ENCODE measurements at places on chromosomes 13 and 19. TPM values are rescaled to one million over a fixed set of nuclear protein-coding genes. Genes with fewer than 3 reads are reported as not detected.

Gene SHC2
- total RNA-seq: 8.9 TPM

Gene FAM216B
- 0.74 TPM for total RNA-seq

Gene GIPR
- 0.25 TPM for total RNA-seq

Gene FXYD7
- 10.1 TPM for total RNA-seq

Gene TMEM238
- total RNA-seq: not detected

Gene PTPRH
- total RNA-seq: not detected

Gene CD22
- total RNA-seq: not detected

Gene ZNF560
- total RNA-seq: 0.49 TPM

Gene FUT6
- total RNA-seq: not detected

Gene KMT5C
- 5.9 TPM for total RNA-seq

Gene ZNF208
- total RNA-seq: 23.4 TPM

Gene FAAP24
- total RNA-seq: 1.5 TPM

Gene ADPRHL1
- 0.74 TPM for total RNA-seq

Gene KLK14
- not detected for total RNA-seq

Gene LRRC63
- 1.7 TPM for total RNA-seq

Gene ZNF581
- 6.9 TPM for total RNA-seq

Gene LIG4
- 13.8 TPM for total RNA-seq

Gene ZNF492
- total RNA-seq: 1.5 TPM

Gene RNU6-9
- total RNA-seq: not detected

Gene ITPKC
- total RNA-seq: 7.4 TPM

Gene SHISA7
- 7.1 TPM for total RNA-seq

Gene ZNF724
- total RNA-seq: 10.6 TPM

Gene FLT3LG
- 0.25 TPM for total RNA-seq

Gene SLC7A10
- total RNA-seq: 0.25 TPM

Gene IGLON5
- total RNA-seq: 7.9 TPM

Gene IGSF23
- not detected for total RNA-seq

Gene HS6ST3
- total RNA-seq: 24.3 TPM

Gene NLRP4
- total RNA-seq: not detected

Gene KCTD12
- 126 TPM for total RNA-seq

Gene OR7C1
- not detected for total RNA-seq

Gene APOC1
- total RNA-seq: 3.4 TPM

Gene NPAS1
- 5.9 TPM for total RNA-seq

Gene C1QTNF9B
- total RNA-seq: not detected

Gene CFAP97D2
- total RNA-seq: not detected

Gene ZNF878
- 0.25 TPM for total RNA-seq

Gene PSG2
- not detected for total RNA-seq

Gene GSX1
- total RNA-seq: under 0.01 TPM

Gene HCST
- not detected for total RNA-seq

Gene TMPRSS9
- total RNA-seq: 0.25 TPM

Gene ZNF579
- 3.4 TPM for total RNA-seq

Gene ERCC2
- 12.3 TPM for total RNA-seq

Gene IQCN
- 0.49 TPM for total RNA-seq

Gene PIN1
- 72.5 TPM for total RNA-seq

Gene CYP2A7
- total RNA-seq: not detected

Gene PTGIR
- total RNA-seq: 0.25 TPM
